NK-92 treated with Interleukin-12 subunit alpha and Interleukin-12 subunit beta, amount 100 ng/mL, for 24 hours (cell line): ENCODE measurements at places on chromosomes 4 and X.

DNA sequence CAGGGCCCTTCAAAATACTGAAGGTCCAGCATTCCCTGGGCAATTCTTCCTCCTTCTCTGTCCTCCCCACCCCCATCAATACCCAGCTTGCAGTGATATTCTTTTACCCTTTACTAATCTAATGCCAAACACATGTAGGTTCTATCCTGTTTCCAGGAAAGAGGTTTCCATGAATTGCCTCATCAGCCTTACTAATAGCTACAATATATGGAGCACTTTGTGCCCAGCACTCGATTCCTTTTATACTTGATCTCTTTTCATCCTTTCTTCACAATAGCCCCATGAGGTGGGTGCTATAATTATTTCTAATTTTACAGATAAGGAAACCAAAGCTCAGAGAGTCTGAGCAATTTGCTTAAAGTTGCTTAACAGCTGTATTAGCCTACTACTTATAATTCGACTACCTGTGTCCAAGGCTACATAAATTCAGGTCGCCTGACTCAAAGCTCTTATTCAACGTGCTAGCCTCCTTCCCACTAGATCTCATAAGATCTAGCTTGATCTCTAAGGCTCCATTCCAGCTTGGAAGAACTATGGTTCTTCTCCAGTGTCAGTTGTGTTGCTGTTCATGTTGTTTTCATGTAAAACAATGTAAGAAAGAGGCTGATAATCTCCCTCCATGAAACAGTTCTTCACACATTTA lies 229.6 kb upstream of the PGRMC2 start:
- no peak for DNase-seq

- DNase-seq: no peak
These were observed 140.6 kb upstream of the BANK1 start for GRCh38 chr4:101649790-101650515.

GRCh38 chr4:71540749-71541269 lies 202.0 kb downstream of the SLC4A4 start:
- DNase-seq: no peak

DNA sequence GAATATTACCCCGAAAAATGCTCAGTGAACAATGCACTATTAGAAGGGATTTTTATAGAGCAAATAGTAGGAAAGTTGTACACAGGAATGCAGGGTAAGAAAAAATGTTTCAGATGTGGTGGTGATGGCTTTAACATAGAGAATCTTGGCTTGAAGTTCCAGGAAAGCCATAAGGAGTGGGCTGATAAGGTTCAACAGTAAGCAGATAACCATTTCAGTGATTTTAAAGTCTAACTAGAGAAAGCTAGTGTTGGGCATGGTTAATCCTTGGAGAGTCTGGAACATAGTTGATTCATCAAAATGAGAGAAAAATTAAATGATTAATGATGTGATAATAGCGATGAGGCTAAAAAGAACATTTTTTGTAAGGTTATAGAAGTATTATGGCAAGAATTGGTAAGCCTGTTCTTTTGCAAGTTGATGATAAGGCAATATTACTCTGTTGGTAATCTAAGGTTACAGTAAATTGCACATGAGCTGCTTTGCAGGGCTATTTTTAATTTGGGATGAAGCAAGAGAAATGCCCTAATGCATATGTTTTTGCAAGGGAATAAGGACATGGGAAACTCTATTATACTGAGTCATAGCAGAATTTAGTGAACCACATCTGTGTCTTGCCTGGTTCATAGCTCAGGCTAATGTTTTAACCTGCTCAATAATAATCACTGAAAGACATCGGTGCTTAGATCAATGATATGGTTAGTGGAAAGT lies 44.3 kb downstream of the GALNTL6 start:
- DNase-seq: no peak

- DNase-seq: no peak
These were observed 6.5 kb upstream of the ACOT9 start for GRCh38 chrX:23749576-23749975.

DNA sequence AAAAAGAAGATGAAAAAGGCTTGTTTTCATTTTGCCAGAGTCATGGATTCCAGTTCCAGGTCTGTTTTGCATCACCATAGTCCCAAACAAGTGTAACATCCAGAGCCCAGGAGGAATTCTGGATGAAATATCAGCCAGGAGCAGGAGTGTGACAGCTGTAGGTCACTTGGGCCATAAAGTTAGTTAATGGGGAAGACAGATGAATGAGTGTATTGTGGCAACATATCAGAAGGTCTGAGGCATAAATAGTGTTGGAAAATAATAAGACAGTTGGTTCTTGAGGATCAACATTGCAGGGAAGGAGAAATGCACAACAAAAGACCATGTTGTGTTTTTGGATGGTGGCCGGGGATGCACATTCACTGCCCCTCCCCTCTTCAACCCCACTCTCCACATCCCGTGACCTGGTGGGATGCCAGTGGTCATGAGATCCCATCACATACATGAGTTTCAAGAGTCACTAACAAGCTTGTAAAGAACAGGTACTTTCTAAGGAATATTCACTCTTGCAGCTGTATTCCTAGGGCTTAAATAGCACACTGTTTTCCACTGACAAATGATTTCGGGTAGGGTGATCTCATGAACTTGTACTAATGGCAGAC lies 83.1 kb upstream of the IGFBP7 start:
- no peak for DNase-seq

DNA sequence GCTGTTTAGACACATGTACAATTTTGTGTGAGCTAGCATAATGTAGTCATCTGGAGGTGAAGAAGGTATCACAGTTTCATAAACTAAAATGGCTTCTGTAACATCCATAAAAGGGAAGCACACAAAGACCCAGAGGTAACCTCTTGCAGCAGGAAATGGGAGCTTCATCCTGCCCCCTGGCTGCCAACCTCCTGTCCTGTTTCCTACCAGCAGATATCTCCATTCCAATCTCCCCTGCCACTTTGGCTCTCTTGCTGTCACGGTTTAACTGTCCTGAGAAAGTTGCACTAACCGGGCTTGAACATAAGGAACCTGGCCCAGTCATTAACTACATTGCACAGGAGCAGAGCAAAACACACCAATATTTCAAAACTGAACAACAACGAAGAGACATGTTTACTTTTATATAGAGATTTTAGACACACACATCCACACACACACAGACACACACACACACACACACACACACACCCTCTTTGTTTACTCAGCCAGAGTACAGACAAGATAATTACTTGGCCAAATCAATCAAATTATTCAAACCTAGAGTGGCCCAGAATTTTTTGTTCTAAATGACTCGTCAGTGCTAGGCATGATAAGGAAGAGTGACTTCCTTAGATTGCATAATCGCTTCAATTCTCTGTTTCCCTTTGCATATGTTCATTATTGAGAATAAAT lies 24.2 kb downstream of the MID2 start:
- no peak for DNase-seq
